ENCODE measurements at places on chromosomes 1 and 21.
A peak's percentile ranks its signal among the peaks of the same experiment; 100 is the strongest.

GRCh38 chr1:83554174-83554573 is 444.8 kb downstream of the TTLL7 start:
- no peak for DNase-seq

DNA sequence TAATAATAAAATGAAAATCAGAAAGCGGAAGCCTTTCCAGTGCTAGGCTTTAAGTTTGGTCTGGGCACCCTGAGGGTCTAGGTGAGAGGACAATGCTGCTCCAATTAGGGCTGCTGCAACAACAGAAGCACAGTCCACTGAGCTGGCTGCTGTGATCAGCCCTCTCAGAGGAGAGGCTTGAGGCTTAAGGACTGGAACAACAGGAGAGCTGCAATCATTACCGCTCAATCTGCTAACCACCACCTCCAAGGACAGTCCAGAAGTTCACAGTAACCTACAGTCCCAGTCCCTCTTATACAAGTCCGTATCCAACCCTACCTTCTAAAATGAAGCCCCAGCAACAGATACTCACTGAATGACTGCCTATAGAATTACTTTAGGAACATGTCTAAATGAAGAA is 62.1 kb downstream of the USP24 start:
- no peak for DNase-seq

DNA sequence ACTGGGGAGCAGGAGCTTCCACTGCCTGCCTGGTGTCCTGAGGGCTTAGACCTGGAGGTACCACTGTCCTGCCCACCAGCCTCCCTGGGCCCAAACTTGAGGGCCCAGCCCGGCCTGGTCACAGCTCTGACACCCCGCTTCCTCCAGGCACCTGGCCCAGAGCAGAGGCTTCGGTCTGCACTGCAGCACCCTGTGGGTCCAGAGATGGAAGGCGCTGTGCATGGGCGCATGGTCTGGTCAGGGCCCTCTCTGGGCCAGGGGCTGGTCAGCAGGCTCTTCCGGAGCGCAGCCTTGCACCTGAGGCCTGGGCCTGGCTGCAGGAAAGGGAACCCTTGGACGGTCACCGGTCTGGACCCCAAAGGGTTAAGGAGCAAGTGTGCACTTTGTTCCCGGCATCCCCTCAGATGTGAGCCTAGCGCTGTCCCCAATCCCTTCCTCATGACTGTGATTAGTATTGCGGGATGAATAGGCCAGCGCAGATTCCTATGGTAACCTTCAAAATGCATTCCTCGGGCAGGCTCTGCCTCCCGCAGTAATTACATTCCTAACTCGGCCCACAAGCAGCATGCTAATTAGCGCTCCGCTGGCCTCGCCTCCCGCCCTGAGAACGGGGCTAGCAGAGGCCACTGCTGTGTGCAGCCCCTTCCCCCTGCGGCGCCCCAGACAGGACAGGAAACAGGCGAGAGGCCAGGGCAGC is 36.3 kb downstream of the PRDM16 start:
- no peak for DNase-seq

- no peak for DNase-seq
These were observed 259.9 kb downstream of the FAF1 start for GRCh38 chr1:50700214-50700613.

GRCh38 chr1:175861626-175862367 is 118.4 kb upstream of the TNR start:
- DNase-seq: no peak

- no peak for DNase-seq
These were observed 6.1 kb upstream of the CD1A start for GRCh38 chr1:158248118-158248517.

DNA sequence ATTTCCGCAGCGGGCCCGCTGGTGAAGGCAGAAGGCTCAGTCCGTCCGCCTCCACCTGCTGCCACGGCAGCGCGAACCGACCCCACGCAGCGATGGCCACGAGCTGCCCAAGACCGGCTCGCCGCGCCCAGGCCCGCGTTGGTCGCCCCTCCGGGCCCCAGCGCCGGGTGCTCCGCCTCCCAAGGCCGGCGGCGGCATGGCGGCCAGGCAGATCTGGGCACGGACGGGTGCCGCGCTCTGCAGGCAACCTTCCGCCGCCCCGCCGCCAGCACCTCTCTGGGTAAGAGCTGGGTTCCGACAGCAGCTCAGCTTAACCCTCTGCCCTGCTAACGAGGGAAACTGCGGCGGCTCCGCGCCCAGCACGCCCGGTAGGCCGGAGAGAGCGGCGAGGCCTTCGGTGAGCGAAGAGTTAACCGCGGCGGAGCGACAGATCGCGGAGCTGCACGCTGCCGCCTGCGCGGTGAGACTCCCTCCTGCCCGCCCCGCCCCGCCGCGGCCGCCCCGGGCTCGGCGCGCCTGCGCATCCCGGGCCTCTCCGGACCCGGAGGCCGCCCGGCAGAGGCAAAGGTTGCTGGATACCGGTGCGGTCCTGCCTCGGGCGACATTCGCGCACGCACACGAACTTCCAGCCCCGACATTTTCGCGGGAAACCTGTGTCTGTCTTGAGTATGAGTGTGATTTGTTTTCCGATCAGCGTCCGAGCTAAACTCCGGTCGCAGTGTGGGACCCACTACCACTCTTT is at the start of gene C1orf53:
C1orf53 (plus strand) TSS at position 177 of the 742 bp plus-strand sequence; CDS start at position 197, 20 bp downstream.
- peak; percentile 39 for DNase-seq

DNA sequence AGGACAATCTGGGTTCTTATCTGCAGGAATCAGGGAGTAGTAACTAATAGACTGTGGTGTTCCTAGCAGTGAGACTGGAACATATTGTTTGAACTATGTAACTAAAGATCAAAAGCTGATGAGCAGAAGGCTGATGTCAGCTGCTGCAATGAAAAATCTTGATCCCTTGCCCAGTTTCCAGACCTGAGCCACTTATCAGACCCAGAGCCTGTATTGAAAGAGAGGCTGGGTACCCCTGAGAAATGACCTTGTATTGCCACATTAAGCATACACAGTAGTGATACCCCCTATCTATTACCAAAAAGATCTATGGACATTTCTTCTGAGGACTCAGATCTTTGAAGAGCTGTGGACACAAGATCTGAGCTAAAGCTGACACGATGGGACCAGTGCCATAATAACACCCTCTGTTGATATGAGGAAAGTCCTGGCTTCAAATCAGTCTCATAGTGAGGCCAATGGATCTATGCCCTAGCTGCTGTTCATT is 178.0 kb upstream of the GALNT2 start:
- DNase-seq: no peak

GRCh38 chr1:48955774-48956173 is 179.1 kb upstream of the BEND5 start:
- DNase-seq: no peak

- DNase-seq: no peak
These were observed 68.4 kb downstream of the AK5 start for GRCh38 chr1:77350012-77350770.

DNA sequence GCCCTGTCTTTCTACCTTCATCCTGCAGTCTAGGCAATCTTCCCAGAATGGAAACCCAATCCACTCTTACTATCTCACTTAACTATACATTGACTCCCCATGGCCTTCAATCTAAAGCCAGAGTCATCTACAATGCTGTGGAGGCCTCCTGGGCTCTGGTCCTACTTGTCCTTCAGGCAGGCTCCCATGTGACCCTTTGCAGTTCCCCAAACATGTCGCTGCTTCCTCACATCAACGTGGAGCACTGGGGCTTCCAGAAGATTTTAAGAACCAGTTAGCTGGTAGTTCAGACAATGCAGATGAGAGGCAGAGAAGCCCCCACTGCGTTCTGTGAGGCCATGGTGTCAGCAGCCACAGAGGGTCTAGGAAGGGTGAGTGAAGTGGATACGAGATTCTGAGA is 18.6 kb downstream of the LYPD8 start:
- DNase-seq: no peak

DNA sequence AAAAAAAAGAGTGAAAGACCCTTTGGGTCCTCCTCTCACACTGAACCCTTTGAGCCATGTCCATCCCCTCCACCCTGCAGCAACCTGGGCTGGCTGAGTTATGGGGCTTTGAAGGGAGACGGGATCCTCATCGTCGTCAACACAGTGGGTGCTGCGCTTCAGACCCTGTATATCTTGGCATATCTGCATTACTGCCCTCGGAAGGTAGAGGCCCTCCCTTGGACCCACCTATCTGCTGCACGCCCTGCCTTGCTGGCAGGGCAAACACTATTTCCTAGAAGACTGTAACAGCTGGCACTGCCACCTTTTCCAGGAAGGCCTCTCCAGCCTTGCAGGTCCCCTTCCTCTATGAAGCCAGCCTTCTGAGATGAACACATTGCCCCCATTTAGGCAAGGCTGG is 1.1 kb downstream of the SLC50A1 start:
- no peak for DNase-seq

DNA sequence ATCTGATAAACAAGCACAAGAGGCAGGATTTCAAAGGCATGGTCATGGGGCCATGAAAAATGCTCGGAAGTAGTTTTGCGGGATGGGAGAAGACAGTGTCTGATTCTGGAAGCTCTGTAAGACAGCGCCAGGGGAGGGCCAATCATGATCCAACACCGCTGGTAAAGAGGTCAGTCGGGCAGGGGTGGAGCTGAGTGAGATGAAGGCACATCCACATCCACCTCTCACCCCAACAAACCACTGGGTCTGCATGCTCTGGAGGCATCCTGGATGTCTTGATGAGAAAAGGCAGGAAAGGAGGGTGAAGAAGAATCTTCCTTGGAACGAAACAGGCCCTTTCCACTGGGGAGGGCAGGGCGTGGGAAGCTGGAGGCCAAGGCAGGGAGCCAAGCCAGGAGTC is 288.3 kb downstream of the PCP4 start:
- no peak for DNase-seq

- no peak for DNase-seq
These were observed 488.6 kb upstream of the RGS18 start for GRCh38 chr1:191669629-191670028.

- DNase-seq: no peak
These were observed 669 bp downstream of the KCNQ4 start for GRCh38 chr1:40784141-40784770.

DNA sequence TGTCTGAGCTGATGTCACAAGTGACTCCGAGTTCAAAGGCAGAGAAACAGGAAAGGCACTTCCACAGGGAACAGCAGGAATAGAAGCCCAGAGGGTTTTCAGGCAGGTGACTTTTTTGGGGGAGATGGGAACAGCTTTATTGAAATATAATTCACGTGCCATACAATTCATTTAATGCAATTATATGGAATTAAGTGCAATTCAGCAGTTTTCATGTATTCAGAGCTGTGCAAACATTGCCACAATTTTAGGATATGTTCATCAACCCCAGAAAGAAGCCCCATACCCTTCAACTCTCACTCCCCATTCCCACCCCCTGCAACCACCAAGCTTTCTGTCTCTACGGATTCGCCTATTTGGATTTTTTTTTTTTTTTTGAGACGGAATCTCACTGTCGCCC is 17.0 kb downstream of the KCNAB2 start:
- no peak for DNase-seq

GRCh38 chr1:201925981-201926645 is 20.2 kb downstream of the LMOD1 start:
- DNase-seq: no peak

- DNase-seq: no peak
These were observed 228.5 kb downstream of the LRRC40 start for GRCh38 chr1:69976896-69977295.

DNA sequence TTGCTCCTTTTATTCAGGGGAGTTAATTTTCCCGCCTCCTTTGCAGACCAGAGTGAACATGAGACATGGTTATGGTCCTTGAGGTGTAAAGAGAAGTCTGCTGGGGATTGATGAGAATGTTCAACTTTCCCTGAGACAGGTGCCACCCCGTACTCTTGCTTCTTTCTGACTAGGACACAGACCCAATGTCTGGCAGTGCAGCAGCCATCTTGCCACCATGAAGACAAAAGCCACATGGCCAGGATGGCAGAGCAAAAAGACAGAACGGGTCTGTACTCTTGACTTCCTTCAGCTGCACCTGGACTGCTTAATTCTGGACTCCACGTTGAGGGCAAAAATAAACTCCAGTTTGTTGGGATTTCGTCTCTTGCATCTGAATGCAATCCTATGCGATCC is 54.1 kb downstream of the KLHDC7A start:
- no peak for DNase-seq

DNA sequence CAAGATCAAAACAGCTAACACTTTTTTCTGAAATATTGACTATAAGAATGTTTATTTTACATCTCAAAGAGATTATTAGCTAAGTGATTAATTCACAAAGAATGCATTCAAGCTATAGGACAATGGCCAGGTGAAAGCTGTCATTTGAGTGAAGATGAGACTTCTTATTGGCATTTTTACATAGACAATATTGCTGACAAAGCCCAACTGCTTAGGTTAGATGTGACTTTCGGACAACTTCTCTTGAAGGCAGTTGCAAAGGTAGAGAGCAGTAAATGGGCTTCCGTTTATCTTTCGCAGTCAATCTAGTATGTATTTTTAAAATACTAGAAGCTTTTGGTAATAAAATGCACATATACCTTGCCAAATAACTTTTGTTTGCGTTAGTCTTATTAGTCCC is 1041.3 kb downstream of the AMY1C start:
- DNase-seq: no peak

DNA sequence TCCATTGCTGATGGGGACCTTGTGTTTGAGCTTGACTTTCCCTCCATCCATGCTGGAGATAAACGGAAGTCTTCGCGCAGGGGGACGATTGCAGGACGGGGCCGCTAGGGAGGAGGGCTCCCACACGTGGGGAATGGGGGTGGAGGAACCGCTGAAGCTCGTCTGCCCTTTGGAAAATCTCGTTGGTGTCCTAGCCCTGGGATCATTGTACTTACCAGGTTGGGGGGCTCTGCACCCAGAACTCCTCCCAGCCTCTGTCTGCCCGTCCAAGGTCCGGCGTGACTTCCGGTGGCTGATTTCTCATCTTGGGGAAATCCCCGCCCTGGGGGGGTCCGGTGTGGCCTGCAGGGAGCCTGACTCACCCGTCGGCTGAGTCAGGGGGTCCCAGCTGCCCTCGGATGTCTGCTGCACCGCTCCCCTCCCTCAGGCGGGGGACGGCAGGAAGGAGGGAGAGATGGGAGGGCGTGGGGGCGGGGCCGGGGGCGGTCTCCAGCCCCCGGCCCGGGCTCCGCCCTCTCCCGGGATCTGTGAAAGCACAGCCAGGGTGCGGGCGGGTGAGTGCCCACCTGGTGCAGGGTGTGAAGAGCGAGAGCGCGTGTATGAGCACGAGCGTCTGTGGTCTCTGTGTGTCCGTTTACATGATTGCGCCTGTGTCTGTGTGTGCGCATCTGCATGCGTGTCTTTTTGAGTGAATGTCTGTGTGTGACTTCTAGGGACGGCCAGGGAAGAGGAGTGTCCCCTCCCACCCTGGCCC is 35.8 kb downstream of the PIK3CD start:
- DNase-seq: peak; percentile 58

GRCh38 chr1:86822459-86822858 is 91.5 kb downstream of the SELENOF start:
- DNase-seq: no peak

GRCh38 chr1:97424209-97424608 is 496.6 kb downstream of the DPYD start:
- no peak for DNase-seq

DNA sequence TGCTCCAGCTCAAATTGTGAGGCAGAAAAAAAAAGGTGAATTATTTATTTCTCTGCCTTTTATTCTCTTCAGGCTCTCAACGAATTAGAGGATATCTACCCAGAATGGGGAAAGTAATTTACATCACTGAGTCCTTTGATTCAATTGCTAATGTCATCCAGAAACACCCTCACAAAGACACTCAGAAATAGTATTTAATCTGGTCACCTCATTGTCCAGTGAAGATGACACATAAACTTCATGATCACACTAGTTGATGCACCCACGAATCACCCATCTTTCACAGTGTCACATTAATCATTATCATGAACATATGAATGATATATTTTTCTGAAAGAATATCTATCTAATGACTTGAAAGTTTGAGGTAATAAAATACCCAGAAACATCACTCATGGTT is 868.5 kb downstream of the BRINP3 start:
- DNase-seq: no peak

All from stimulated activated CD8-positive, alpha-beta memory T cell treated with anti-CD3 and anti-CD28 coated beads, Interleukin-2, amount 100 ng/mL, for 1 hour (primary cell).